ENCODE measurements at places on chromosomes 13 and 19. TPM values are rescaled to one million over a fixed set of nuclear protein-coding genes. Genes with fewer than 3 reads are reported as not detected.

The RAB3A gene
- total RNA-seq = 2.7 TPM

The ZNF737 gene
- total RNA-seq = 17.6 TPM

The CGB7 gene
- total RNA-seq = not detected

The MTUS2 gene
- total RNA-seq = 2.4 TPM

The DLL3 gene
- total RNA-seq = 3.7 TPM

The FPR2 gene
- not detected for total RNA-seq

The KLK3 gene
- not detected for total RNA-seq

DNA sequence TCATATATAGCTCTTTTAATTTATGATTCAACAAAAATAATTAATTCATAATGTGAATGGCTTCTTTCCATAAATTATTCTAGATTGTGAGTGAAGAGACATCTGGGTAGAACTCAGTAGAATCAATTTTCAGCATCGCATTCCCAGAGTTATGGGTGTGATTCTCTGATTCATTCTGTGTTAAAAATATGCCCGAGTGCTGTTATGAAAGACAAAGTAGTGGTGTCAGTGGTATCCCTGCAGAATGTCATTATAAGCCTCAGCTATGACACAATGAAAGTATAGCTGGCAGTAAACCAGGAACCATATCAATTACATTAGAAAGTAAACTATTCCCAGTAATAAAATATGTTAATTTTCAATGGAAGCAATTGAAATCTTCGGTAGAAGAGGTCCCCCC lies 480.5 kb upstream of the SLITRK1 start:
- DNase-seq = peak; percentile 3

- DNase-seq = no peak
Measured at GRCh38 chr13:64453831-64454230, 2776.3 kb downstream of the PCDH9 start.

DNA sequence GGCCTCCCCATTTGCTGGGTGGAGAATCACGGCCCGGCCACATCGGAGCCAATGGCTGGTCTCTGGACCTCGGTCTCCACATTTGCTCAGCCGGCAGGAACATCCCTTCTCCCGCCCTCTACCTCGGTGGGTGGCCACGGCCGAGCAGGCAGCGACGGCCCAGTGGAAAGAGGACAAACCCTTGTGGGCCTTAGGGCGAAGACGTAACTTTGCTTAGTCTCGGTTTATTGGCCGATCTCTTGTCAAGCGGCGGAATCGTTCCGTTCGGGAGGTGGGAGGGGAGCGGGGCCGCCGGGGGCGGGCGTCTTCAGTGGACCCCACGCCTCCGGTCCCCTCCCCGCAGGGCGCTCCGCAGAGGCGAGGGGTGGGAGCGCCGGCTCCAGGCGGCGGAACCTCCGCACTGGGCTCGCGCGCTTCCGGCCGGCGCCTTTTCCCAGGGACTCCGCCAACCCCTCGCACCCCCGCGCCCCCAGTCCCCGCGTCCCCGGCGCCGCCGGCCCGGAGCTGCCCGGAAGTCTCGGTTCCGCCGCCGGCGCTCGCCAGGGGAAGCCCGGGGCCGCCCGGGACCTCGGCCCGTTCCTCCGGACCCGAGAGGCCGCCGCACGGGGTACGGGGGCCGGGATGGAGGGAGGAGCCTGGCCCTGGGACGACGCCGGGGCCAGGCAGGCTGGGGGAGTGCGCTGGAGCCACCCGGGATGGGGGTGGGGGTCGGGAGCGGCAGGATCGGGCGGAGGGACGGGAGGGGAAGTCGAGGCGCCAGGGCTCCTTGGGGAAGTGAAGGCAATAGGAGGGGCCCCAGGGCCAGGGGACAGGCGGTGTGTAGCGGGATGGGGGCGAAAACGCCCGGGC lies at the start of gene ZNF580:
Gene ZNF580 (plus strand): TSS at position 426 of the 849 bp plus-strand sequence. CDS start 1,507 bp downstream, outside the sequence.
- peak; percentile 80 for DNase-seq

GRCh38 chr13:23922005-23922932 lies 25.0 kb upstream of the C1QTNF9B start:
- no peak for DNase-seq

GRCh38 chr13:69857183-69857821 lies 250.3 kb upstream of the ATXN8OS start:
- no peak for DNase-seq

GRCh38 chr19:10091895-10092641 lies 6.0 kb downstream of the SHFL start:
- no peak for DNase-seq

DNA sequence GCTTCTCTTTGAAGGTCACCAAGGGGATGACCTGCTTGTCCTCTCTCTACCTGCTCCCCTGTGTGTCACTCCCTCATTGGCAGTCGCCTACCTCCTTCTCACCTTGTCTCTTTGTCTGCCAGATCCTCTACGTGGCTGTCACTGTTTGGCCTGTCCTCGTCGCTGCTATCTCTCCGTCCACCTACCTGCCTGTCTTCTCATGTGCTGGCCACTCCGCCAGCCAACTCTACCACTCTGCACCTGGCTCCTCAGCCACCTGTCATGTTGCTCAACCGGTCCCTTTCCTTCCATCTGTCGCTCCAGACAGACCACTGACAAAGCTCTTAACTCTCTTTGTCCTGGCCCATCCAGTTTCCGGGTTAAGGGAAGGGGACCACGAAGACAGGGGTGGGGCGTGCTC lies at the start of gene KLK12:
Gene KLK12 (minus strand): TSS at position 299 of the 400 bp plus-strand sequence. CDS start 381 bp downstream, outside the sequence.
- DNase-seq = no peak

DNA sequence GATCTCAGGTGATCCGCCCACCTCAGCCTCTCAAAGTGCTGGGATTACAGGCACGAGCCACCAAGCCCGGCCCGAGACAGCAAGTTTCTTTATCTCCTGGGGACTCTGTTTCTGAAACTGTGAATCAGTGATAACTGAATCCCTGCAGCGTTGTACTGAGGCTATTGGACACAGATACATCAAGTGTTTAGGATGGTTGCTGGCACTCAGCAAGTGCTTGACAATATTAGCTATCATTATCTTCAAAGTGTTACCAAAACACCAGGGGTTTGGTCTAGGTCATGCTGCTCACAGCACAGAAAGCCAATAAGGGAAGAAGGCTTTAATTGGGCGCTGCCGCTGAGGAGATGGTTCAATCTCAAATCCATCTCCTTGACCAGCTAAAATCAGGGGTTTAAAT lies 20.5 kb upstream of the PNMA8C start:
- no peak for DNase-seq

DNA sequence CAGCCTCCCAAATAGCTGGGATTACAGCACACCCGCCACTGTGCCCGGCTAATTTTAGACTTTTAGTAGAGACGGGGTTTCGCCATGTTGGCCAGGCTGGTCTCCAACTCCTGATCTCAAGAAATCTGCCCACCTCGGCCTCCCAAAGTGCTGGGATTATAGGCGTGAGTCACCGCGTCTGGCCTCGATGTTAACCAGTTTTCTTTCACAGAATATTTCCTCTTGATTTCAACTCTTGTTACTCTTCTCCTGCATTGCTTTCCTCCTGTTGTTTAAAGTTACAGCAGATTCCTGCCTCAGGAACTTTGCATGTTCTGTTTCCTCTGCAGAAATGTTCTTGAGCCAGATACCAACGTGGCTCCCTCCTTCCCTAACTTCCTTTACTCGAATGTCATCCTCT lies 3.7 kb upstream of the PEX11G start:
- DNase-seq = no peak

GRCh38 chr13:112772929-112773328 lies 83.1 kb downstream of the ATP11A start:
- no peak for DNase-seq

- no peak for DNase-seq
Measured at GRCh38 chr13:21020176-21020575, 41.2 kb downstream of the LATS2 start.

DNA sequence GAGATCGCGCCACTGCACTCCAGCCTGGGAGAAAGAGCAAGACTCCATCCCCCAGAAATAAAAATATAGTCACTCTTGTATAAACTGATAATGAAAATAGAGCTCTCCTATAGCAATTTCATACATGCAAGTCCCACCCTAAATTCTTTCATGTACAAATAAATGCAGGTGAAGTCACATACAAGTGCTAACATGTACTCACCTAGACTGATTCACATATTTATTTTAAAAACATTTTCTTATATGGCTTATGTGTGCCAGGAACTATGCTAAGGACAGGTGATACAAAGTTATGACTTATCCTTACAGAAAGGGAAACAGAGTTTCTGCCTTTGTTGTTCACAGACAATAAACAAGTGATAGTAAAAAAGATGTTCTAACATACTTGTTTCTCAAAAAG lies 32.0 kb downstream of the USP12 start:
- no peak for DNase-seq

DNA sequence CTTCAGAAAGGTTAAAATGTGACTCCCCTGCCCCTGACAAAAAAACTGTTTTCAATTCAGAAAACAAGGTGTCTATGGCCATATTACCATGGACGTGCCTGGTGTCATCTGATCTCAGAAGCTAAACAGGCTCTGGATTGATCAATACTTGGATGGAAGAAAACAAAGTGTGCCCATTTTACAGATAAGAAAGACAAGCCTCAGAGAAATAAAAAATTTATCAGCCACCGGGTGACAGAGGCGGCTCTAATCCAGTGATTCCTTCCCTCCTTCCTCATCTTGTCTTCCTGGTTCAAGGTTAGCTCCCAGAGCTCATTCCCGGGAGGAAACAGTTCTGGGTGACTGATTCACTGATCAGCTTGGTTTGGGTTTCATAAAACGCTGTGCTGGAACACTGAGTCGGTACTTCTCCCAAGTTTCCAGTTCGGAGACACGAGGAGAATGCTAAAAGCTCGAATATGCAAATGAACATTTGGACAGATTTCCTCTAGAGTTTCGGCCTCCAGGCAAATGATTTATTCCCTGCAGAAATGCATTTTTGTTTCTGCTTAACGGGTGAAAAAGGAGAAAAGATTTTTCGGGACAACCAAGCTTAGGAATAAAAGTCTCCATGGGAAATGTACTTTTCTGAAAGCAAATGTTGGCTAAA lies 211.2 kb downstream of the UQCRFS1 start:
- no peak for DNase-seq

DNA sequence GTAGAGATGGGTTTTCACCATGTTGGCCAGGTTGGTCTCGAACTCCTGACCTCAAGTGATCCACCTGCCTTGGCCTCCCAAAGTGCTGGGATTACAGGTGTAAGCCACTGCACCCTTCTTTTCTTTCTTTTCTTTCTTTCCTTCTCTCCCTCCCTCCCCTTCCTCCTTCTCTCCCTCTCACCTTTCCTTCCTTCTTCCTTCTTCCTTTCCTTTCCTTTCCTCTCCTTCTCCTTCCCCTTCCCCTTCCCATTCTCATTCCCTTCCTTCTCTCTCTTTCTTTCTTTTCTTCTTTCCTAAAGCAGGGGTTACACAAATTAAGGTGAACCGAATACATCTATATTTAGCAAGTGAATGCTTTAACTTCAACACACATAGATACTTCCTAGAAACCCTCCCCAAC lies 58.0 kb upstream of the URI1 start:
- DNase-seq = no peak

DNA sequence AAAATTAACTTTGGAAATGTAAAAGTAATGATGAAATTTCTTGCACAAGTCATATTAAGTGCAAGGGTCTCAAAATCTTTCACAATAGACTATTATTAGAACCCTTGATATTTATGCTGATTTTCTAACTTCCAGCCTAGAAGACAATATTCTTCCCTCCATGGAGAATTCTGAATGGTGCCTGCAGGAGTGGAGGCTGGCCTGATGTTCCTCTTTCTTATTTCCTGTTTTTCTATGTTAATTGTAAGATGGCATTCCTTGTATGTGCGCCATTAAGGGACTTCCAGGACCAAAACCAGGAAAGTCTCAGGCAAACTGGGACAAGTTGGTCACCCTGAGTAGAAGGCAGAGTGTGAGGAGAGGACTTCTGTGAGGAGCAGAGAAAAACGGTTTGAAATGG lies 294.9 kb downstream of the DLEU7 start:
- DNase-seq = no peak

DNA sequence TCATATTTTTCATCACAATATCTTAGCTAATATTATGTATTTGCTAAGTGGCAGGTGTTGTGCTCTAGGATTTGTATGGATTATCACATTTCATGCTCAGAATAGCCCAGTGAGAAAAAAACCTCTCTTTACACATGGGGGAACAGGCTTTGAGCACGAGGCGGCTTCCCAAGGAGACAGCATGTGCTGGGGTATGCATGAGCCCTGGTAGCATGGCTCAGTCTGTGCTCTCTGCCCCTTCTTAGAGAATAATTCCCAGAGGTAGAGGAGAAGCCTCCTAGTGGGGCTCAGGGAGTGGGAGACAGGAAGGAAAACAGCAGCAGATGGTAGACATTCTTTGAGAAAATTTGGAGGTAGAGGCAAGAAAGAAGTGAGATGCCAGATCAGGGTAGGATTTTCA lies 31.6 kb downstream of the RNASEH2B start:
- no peak for DNase-seq

DNA sequence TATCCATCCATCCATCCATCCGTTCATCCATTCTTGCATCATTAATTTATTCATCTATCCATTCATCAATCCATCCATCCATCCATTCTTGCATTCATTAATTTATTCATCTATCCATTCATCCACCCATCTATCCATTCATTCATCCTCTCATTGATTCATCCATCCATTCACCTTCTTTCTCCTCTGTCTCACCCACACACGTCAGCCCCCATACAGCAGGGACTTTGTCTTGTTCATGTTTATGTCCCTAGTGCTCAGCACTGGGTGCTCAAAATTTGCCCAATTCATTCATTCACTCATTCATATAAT lies 683 bp upstream of the AP1M2 start:
- DNase-seq = no peak

- no peak for DNase-seq
Measured at GRCh38 chr19:45215391-45216191, 29.6 kb downstream of the EXOC3L2 start.

DNA sequence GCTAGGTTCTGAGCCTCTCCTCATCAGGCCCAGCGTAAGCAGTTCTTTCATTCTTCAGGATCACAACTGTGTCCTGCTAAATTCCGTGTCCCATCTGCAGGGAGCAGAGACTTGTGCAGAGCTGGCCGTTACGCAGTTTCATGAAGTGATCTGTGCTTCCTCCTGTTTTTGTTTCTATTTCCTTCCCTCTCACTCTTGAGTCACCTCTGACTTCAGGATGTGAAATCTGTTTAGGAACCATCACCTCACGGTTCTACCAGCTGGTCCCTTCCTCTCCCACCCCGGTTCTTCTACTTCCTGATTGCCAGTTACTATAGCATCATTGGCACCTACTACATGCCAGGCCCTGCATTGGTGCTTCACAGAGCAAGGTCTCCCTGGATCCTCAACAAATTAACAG lies 8.5 kb downstream of the MAU2 start:
- no peak for DNase-seq

GRCh38 chr19:40223135-40223822 lies 3.2 kb downstream of the CCNP start:
- DNase-seq = no peak

DNA sequence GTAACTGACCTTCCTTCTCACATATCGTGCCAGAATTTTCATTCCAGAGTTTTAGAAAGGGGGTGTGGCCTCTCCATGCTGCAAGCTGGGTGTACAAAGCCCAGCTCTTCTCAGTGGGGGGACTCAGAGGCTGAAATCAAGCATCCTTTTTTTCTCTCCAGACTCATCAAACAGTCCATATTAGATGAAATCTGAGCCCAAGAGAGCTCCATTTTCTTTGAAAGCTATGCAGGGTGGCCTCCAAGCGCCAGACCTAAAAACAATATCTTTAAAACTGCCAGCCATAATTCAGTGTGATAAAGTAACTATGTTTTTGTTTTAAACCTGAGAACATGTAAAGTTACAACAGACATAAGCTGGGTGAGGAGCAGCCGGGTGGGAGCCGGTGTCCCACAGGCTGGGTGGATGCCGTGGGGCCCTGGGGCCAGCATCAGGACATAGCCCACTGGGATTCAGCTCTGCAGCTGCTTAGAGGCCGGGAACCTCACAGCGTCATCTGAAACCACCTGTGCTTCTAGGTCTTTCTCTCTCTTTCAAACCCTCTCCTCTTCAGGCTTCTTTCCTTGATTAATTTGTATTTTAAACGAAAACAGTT lies 249.2 kb downstream of the ZNF536 start:
- peak; percentile 74 for DNase-seq

Data from SJCRH30 (cell line).